ENCODE measurements at places on chromosomes 7 and 10.
A peak's percentile ranks its signal among the peaks of the same experiment; 100 is the strongest.

- no peak for DNase-seq
Measured at GRCh38 chr7:36787933-36788378, 63.7 kb upstream of the AOAH start.

DNA sequence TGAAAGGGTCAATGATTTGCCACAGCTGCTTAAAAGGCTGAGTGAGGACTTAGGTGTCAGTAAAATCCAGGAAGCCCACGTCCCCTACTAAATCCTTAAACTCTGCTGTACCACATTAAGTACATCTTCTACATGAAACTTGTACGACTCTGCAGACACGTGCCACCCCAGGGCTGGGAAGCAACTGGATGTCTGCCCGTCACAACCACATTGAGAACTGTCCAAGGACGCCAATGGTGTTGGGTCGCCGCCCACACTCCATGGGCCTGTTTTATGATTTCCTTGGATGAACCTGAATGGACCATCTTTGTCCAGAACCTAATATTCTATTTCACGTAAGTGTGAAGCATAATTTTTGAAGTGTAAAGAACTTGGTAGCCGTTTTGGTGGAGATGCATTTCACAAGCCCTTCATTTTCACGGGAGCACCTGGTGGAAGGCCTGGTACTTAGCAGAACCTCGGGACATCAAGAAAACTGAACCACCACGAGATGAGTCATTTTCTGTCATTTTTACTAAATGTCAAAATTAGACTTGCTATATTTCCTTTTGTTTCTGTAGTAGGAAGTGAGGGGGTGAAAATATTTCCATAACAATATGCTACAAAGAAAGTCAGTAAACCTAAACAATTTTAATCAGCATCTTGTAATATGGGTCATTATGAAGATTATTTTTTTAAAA, 134.9 kb downstream of the SFMBT2 start:
- DNase-seq = no peak

DNA sequence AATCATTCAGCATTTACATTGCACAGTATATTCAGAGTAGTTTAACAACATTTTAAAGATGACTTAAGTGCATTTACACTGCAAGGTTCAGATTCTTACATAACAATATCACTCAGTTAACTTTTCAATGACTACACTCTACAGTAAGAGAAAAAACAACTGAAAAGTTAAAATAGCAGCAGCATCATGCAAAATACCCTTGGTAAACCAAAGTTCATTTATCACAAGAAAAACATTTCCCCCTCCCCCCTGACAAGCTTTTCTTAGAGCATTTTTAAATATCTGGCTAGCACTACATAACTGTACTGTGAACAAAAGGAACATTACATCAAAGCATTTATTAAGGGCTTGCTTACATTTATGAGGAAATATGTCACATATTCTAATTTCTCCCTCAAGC, 179.5 kb upstream of the HGF start:
- no peak for DNase-seq

GRCh38 chr7:71484380-71484779, 352.4 kb downstream of the GALNT17 start:
- no peak for DNase-seq

GRCh38 chr7:32891800-32892520, 400 bp upstream of the KBTBD2 start:
- DNase-seq = peak; percentile 81

DNA sequence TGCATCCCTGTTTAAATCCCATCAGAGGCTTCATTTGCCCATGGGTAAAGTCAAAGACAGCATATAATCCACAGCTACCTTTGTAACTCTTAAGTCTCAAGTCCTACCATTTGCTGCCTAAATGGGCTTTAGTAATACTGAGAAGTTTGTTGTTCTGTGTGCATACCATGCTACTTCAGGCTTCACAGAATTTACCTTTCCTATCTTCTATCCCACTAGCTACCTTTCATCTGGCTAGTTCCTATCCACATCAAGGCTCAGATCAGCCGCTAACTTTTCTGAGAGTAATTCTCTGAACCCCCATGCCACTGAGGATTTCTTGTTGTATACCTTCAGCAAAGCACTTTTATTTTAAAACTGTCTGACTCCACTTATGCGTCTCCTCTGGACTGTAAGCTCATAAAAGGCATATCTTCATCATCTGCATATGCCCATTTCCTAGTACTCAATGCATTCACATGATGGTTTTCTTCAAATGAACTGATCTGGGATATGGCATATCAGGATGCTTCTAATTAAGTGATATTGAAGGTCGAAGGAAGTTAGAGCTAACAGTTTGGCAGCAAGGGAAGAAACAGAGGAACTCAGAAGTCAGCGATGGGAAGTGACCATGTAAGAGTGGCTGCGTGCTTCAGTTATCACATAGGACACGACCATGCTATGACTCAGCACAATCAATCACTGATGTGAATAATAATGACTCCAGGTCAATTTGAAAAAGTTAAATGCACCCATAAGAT, 283.9 kb upstream of the DKK1 start:
- DNase-seq = no peak

Measured in SW 1271 (cell line).